ENCODE measurements at places on chromosomes 4 and X. TPM values are rescaled to one million over a fixed set of nuclear protein-coding genes. Genes with fewer than 3 reads are reported as not detected.

MUC7 gene
- not detected for total RNA-seq

CT83 gene
- not detected for total RNA-seq

PF4V1 gene
- total RNA-seq = not detected

AMBN gene
- not detected for total RNA-seq

BDH2 gene
- 71.8 TPM for total RNA-seq

H2BW1 gene
- not detected for total RNA-seq

EDA2R gene
- 1.9 TPM for total RNA-seq

HS3ST1 gene
- total RNA-seq = 41.1 TPM

LRRC66 gene
- total RNA-seq = 1.9 TPM

PPP2R2C gene
- total RNA-seq = 0.49 TPM

PABPC1L2B gene
- total RNA-seq = not detected

PWWP3B gene
- 5.6 TPM for total RNA-seq

NKX6-1 gene
- total RNA-seq = not detected

FMR1 gene
- 36.7 TPM for total RNA-seq

TSPAN5 gene
- total RNA-seq = 3.2 TPM

TMEM47 gene
- 27.5 TPM for total RNA-seq

ZNF732 gene
- not detected for total RNA-seq

NXF3 gene
- total RNA-seq = 78.1 TPM

DKK2 gene
- 1.2 TPM for total RNA-seq

TRPC3 gene
- 14.1 TPM for total RNA-seq

ADH1A gene
- total RNA-seq = 5.4 TPM

ZMYM3 gene
- total RNA-seq = 46.9 TPM

MYL5 gene
- total RNA-seq = 17.8 TPM

PAGE2B gene
- total RNA-seq = not detected

ZFYVE28 gene
- 31.1 TPM for total RNA-seq

KIAA1210 gene
- not detected for total RNA-seq

TRAM1L1 gene
- 2.1 TPM for total RNA-seq

ARHGAP6 gene
- 12.0 TPM for total RNA-seq

SLC10A4 gene
- total RNA-seq = 0.43 TPM

PAGE5 gene
- total RNA-seq = not detected

KCND1 gene
- total RNA-seq = 6.5 TPM

FAAH2 gene
- total RNA-seq = 5.1 TPM

TLR2 gene
- total RNA-seq = 21.6 TPM

TENM3 gene
- 7.8 TPM for total RNA-seq

DRP2 gene
- total RNA-seq = 0.29 TPM

GLOD5 gene
- 4.8 TPM for total RNA-seq

SHROOM3 gene
- 320 TPM for total RNA-seq

AREG gene
- total RNA-seq = 9.9 TPM

MAGEB1 gene
- total RNA-seq = not detected

STS gene
- total RNA-seq = 11.9 TPM

RAB39B gene
- total RNA-seq = 1.2 TPM

TMPRSS11E gene
- not detected for total RNA-seq

MEPE gene
- total RNA-seq = not detected

S100G gene
- total RNA-seq = not detected

MAPK10 gene
- total RNA-seq = 45.0 TPM

ASB9 gene
- total RNA-seq = 2.9 TPM

SPATA4 gene
- 0.29 TPM for total RNA-seq

MAP7D2 gene
- 5.2 TPM for total RNA-seq

RWDD4 gene
- total RNA-seq = 16.5 TPM

EMCN gene
- 13.9 TPM for total RNA-seq

NPY5R gene
- 0.23 TPM for total RNA-seq

FHIP1A gene
- total RNA-seq = 17.7 TPM

SOWAHD gene
- 4.7 TPM for total RNA-seq

SLC25A5 gene
- total RNA-seq = 257 TPM

BMPR1B gene
- 9.7 TPM for total RNA-seq

CACNA1F gene
- 0.20 TPM for total RNA-seq

AMELX gene
- not detected for total RNA-seq

KDR gene
- 24.0 TPM for total RNA-seq

Data from mucosa of gallbladder (tissue), 1 donor.